Kasumi-1 (cell line): ENCODE measurements at places on chromosomes 12 and 14.
A peak's percentile ranks its signal among the peaks of the same experiment; 100 is the strongest.

GRCh38 chr12:45217846-45218245 lies 2.0 kb downstream of the ANO6 start:
- DNase-seq: no peak

- no peak for DNase-seq
Observed at GRCh38 chr14:24179961-24180796, 8.3 kb downstream of the REC8 start.

DNA sequence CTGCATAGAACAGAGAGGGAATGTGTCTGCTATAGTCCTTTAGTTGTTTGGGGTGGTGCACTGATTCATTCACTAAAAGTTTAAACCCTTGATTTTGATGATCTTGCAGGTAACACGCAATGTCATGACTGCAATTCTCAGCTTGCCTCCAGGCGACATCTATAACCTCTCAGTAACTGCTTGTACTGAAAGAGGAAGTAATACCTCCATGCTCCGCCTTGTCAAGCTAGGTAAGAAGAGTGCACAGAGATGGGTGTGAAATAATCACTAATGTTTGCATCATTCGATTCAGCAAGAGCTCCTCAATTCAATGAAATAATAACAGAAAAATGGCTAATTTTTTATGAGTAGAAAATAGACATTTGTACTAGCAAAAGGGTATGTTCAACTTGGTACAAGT lies 203.7 kb downstream of the PTPRO start:
- DNase-seq: peak; percentile 1

GRCh38 chr14:89673512-89674225 lies 256.6 kb upstream of the FOXN3 start:
- DNase-seq: no peak

GRCh38 chr12:107884769-107885694 lies 110.5 kb downstream of the ASCL4 start:
- DNase-seq: peak; percentile 83

GRCh38 chr12:97595936-97596335 lies 133.3 kb downstream of the RMST start:
- no peak for DNase-seq

- DNase-seq: no peak
Observed at GRCh38 chr14:93042968-93043940, 72.5 kb downstream of the ITPK1 start.

GRCh38 chr12:58950739-58951100 lies 30.4 kb upstream of the LRIG3 start:
- DNase-seq: no peak
